Fibroblast of pulmonary artery (primary cell): ENCODE measurements at places on chromosomes 11 and 22.

GRCh38 chr22:19036229-19036522, 86.0 kb downstream of the DGCR2 start:
- no peak for DNase-seq

- peak; percentile 88 for DNase-seq
These were observed 638 bp upstream of the PITPNM1 start for GRCh38 chr11:67505605-67506396.

GRCh38 chr11:86143087-86144030, 74.5 kb upstream of the PICALM start:
- DNase-seq, result no peak

DNA sequence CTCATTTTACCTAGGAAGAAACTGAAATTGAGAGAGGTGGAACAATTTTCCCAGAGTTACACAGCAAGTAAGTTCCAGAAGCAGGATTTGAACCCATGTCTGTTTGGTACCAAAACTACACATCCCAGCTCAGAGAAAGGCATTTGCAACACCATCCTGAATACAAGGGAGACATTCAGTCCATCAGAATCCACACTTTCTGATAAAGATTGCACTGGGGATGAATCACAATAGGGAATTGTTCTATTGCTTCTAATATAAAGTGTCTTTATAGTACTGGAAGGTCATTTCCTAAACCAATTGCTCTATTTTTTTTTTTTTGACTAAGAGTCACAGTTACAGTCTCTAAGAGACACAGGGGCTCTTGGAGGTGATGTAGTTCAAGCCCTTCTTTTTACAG, 208.1 kb upstream of the CADM1 start:
- DNase-seq, result no peak

- no peak for DNase-seq
These were observed 906 bp upstream of the NAA40 start for GRCh38 chr11:63937713-63938478.

DNA sequence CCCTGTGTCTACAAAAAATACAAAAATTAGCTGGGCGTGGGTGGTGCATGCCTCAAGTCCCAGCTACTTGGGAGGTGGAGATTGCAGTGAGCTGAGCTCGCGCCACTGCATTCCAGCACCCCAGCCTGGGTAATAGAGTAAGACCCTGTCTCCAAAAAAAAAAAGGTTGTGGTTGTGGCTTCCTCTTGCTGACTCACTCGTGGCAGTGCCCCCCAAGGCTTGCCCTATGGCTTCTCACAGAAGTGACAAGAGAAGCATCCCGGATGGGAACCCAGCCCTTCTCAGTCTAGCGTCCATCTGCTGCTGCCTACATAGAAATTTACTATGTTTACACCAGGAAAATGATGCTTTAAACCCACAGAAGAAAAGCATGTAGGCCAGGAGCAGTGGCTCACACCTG, 68.5 kb upstream of the PITPNB start:
- DNase-seq, result peak; percentile 38

DNA sequence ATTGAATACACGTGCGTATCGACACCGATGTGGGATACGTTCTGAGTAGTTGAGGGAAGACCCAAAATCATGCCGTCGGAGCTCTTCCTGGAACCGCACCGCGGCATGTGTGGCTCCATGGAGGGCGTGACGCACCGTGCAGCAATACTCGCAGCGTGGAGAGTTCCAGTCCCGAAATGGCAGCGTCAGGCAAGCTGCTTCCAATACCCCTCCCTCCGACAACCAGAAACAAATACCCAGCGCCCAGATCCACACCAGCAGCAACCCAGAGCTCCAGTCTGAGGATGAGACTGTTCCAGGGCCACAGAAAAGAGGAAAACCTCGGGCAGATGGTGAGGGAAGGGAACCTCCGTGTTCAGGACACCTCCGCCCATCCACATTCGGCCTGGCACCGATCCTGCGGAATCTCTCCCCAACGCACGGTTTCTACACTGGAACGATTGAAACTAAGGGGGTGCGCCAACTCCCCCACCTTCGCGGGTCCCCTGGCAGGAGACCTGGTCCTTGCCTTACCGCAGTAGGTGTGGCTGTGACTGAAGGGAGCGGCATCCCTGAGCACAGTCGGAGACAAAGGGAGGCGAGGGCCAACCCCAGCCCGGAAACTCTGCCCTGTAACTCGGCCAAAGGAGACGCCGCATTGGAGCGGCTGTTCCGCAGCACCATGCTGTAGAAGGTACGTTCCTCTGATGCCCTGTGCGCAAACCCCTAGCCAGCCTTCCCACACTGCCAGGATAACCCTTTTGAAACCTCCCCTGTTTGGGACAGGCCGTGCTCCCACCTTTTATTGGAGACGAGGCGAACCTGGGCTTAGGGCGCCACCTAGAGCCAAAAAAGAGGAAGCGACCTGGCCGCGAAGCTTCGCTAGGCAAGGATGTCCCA, 28.2 kb downstream of the DBX1 start:
- DNase-seq, result peak; percentile 72

DNA sequence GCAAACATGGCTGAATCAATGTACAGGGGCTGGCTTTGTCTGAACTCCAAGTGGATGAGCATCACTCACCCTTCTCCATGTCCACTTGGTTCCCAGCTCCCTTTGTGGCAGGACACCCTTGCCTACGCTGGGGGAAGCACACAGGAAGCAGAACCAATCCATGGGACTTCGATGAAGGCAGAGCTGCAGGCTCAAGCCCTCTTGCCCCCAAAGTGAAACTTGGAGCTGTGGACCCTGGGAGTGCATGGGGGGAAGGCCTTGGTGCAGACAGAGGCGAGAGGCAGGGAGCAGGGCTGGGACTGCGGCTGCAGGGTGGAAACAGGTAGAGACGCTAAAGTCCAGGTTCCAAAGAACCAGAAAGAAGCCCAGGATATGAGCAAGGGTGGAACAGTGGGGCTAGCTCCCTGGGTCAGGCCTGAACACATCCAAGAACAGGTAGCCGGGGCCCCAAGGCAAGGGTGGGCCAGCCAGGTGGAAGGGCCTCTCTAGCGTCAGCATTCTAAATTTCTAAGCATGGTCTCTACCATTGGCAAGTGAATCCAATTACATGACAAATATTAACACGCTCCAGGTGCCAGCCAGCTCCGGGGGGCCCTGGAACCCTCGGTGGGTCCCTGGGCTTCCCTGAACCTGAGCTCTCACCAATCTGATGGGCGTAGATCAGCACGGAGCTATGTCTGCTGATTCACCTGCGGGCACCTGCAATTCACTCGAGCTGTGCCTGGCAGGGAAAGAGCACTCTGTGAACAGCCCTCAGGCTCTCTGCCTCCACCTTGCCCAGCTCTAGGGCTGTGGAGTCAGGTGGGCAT, 532.8 kb downstream of the BRD1 start:
- no peak for DNase-seq

GRCh38 chr22:46770726-46771125, 8.3 kb downstream of the TBC1D22A start:
- DNase-seq, result no peak

DNA sequence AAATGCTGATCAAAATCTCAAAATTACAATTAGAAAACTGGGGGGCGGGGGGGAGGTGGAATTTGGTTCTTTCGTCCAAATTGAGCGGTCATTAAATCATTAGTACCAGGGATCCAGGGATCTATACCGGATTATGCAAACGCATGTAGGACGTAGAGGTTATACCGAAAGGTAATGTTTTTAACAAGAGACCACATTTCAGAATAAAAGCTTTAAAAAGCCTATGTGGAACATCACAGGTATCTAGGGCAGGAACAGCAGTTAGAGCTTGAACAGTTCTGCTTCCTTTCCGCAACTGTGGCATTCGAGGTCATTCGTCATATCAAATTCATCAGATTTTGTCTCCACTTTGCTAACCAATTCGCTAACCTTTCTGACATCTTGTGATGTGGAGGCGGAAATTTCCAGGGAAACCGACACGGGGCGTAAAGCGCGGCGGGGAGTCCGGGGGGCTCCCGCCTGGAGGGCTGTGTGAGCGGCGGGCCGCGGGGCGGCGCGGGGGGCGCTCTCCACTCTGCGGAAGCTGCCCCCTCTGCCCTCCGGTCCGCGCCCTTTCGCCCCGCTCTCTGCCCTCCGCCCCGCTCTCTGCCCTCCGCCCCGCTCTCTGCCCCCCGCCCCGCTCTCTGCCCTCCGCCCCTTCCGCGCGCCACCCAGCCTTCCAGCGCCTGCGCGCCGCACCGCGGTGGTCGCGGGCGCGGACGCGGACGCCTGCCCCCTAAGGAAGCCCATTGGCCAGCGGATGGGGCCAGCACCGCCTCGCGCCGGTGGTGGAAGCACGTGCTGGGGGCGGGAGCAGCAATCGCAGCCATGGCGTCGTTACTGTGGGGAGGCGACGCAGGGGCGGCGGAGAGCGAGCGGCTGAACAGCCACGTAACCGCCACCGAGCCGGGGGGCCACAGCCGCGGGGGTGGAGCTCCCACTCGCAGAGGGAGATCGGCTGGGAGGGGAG, at the start of gene DDX25:
TSS of gene DDX25 (plus strand) at position 798 of the 949 bp plus-strand sequence. CDS start at position 808, 10 bp downstream.
- DNase-seq, result no peak

DNA sequence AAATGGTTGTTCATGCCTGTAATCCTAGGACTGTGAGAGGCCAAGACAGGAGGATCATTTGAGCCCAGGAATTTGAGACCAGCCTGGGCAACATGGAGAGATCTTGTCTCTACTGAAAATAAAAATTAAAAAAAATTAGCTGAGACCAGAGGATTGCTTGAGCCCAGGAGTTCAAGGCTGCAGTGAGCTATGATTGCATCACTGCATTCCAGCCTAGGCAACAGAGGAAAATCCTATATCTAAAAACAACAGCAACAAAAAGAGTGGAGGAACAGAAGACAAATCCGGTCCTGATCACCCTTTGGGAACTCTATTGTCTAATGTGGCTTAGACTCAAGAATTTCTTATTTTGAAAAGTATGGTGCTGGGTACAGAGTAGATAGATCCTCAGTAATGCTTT, 17.3 kb downstream of the BARX2 start:
- DNase-seq, result no peak

DNA sequence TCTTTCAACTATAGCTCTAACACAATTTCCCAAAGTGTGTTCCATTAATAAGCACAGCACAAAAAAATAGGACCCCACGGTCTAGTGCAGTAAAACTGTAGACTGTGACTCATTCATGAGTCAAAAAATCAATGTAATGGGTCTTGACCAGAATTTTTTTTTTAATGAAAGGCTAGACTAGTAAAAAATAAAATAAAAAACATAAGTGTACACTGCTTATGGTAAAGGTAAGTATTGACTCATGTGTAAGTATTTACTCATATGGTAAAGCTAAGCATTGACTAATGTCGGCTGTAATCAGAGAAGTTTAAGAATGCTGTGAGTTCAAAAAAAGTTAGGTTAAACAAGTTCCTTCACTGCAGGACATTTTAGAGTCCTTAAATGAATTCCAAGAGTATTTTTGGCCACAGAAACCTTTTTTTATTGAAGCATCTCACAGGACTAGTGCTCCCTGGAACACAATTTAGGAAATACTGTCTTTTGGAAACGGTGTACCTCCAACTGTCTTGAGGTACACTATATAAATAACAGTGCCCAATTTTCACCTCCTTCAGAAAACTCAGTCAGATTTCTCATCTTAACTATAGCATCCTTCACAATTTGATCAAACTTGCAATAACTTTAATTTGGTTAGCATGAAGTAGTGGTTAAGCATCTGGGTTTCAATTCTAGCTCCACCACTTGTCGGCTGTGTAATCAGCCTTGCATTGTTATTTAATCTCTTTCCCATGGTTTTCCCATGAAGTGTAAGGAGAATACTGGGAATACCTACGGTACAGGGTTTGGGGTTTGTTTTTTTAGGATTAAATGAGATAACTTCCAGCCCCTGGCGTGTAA, 2.1 kb downstream of the CCDC73 start:
- DNase-seq, result no peak

DNA sequence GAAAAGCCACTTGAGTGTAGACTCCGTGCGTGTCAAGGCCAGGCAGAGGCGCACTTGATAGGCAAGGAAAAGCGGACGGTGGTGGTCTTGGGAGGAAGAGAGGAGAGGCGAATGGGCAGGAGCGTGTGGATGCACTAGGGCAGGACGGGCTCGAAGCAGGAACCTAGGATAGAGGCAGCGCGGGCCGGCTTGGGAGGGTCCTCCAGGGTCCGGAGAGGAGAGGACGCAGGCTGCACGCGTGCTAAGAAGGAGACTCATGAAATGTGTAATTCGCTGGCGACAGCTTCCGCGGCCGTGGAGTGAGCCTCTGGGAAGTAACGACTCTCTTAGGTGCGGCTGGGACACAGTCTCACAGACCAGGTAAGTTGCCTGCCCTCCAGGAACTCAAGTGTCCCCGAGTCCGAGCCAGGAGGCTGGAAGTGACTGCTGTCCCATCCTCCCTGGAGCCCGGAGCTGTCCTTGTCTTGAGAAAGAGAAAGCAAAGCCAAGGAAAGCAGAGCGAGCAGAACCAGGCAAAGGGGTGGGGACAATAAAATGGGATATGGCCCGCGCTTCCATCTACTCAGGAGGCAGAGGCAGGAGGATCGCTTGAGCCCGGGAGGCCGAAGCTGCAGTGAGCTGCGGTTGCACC, 874 bp upstream of the IL17RA start:
- DNase-seq, result no peak
